ENCODE measurements at places on chromosomes 7 and 10. TPM values are rescaled to one million over a fixed set of nuclear protein-coding genes. Genes with fewer than 3 reads are reported as not detected.

The HOXA6 gene
- 43.2 TPM for polyA plus RNA-seq

The PRPS1L1 gene
- polyA plus RNA-seq = not detected

The AMPH gene
- 15.4 TPM for polyA plus RNA-seq

The TUBB8 gene
- 1.0 TPM for polyA plus RNA-seq

The SMARCD3 gene
- polyA plus RNA-seq = 61.3 TPM

Data from right renal pelvis (tissue), 4 donors.